ENCODE measurements at places on chromosomes 5 and 9.
A peak's percentile ranks its signal among the peaks of the same experiment; 100 is the strongest.

- no peak for DNase-seq
Observed at GRCh38 chr5:147177125-147177840, 57.5 kb upstream of the STK32A start.

DNA sequence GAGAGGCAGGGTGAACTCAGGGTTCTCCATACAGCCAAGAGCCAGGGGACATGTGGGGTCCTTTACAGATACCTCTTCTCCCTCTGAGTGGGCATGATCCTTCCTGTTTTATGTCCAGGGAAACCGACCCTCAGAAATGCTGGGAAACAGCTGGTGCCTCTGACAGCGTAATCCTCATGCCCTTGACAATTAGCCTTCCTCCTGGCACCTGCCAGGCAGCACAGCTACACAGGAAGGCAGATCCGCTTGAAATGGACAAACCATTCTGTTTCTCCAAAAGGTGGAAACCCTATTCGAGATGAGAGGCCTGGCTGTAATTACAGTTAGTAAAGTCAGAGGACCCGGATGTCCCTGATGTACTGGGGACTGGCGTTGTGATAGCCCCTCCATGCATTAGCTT lies 7.2 kb downstream of the ERGIC1 start:
- peak; percentile 9 for DNase-seq

DNA sequence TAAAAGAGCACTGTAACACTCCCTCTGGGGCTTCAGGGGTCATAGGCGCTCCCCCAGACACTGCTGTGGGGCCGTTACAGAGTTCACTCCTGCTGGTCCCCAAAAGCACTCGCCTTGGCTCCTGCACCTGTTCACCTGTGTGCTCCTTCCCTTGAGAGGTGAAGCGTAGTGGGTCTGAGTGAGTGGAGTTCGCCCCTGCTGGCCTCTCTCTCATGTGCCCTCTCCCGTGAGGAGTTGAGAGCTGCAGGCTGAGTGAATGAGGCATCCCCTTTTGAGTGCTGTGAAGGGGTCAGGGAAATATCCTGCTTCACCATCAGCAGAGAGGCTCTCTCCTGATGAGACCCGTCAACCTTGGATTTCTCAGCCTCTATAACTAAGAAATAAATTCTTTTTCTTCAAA lies 134.6 kb upstream of the TUT7 start:
- DNase-seq, result no peak

GRCh38 chr5:136780518-136780917 lies 415.2 kb upstream of the TRPC7 start:
- no peak for DNase-seq

- DNase-seq, result no peak
Observed at GRCh38 chr9:129571298-129572051, 49.4 kb downstream of the C9orf50 start.

- no peak for DNase-seq
Observed at GRCh38 chr5:56259002-56259511, 25.9 kb upstream of the ANKRD55 start.

DNA sequence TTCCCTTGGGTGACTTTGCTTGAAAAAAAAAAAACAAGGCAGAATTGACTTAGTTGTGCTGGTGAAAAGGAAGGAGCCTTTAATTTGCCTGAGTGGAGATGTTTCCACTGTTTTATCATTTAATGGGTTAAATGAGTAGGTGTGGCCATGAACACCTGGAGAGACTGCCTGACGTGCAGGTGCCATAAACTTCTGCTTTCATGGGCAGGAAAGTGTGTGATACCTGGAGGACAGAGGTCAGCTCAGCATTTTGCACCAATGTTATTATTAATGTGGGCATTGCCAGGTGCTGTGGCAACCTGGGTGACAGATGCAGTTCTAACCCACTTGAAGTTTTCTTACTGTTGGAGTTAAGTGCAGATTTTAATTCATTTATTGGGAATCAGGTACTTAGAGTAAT lies 145.4 kb downstream of the CD180 start:
- no peak for DNase-seq

DNA sequence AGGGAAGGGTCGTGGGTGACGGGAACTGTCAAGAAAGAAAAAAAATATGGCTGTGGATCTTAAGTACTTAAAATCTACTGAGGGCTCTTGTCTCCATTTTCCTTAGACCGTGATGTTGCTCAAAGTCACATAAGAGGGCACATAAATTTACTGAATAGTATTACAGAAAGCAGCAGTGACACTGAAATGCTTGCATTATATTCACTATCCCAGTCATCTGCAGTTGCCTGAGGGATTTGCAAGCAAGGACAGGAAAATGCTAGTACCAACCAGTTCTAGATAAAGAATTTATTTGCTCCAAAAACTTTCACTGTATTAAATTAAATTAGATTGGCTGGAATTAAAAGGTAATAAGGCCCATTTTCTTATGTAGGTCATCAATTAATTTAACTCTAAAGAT lies 106.5 kb upstream of the CCDC152 start:
- DNase-seq, result no peak

GRCh38 chr5:128491291-128491690 lies 46.8 kb downstream of the FBN2 start:
- DNase-seq, result no peak
